ENCODE measurements at places on chromosomes 7 and 10.

DNA sequence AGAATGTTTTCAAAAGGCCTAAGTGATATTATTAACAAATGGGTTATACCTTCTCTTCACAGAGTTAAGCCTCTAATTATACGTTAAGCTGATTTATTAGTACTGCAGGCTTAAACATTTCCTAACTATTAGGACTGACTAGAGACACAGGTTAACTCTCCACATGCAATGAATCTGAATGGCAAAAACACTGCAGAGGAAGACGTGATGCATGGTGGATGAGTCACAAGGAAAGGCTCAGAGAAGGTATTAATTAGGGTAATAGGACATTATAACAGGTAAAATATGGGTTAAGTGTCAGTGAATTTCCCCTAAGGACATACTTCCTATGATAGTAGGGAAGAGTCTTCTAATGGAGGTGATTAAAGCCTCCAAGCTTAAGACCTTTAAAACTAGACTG lies 24.7 kb upstream of the SEM1 start:
- no peak for DNase-seq

- DNase-seq: no peak
Observed at GRCh38 chr10:8043569-8044306, 10.8 kb upstream of the GATA3 start.

DNA sequence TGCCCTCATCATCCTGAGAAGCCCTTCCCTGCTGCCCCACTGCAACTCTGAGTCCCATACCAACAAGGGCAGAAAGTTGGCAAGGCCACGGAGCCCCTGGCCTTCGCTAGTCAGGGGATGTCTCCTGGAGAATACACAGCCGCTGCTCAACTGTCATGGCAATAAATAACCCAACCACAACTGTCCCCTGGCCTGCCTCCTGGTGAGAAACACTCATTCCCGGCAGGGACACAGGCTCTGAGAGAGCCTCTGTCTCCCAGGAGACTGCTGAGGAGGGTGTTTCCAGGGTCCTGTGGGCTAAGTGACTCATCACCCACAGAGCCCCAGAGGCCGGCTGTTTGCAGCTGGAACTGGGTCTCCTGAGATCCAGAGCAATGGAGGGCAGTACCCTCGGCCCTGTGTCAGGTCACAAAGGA lies 354.1 kb downstream of the TNS3 start:
- DNase-seq: peak; percentile 33

GRCh38 chr7:153942036-153942435 lies 110.2 kb upstream of the DPP6 start:
- DNase-seq: no peak

DNA sequence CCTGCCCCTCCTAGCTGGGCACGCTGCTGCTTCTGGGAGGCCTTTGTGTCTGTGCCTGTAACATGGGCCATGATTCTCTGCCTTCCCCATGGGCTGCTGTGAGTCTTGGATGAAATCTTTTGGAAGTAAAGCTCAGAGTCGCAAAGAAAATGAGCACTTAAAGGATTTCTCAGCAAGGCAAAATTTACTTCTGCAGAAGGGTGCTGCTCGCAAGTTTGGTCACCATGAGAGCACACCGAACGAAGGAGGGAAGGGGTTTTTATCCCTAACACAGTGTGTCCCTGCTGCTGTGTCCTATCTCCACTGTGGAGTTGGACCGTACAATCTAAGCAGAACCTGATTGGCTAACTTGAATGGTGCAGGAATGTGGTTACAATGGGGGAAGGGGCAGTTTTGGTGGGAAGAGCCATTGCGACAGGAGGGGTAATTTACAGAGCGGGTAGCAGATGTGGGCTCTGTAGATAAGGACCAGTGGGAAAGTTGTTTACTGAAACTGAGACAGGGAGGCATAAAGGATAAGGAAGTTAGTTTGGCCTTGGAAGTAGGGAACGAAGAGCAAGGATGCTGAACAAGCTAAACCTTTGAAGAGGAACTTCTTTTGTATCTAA lies 57.5 kb downstream of the FANK1 start:
- no peak for DNase-seq

GRCh38 chr7:12303495-12303894 lies 92.4 kb downstream of the TMEM106B start:
- DNase-seq: no peak

DNA sequence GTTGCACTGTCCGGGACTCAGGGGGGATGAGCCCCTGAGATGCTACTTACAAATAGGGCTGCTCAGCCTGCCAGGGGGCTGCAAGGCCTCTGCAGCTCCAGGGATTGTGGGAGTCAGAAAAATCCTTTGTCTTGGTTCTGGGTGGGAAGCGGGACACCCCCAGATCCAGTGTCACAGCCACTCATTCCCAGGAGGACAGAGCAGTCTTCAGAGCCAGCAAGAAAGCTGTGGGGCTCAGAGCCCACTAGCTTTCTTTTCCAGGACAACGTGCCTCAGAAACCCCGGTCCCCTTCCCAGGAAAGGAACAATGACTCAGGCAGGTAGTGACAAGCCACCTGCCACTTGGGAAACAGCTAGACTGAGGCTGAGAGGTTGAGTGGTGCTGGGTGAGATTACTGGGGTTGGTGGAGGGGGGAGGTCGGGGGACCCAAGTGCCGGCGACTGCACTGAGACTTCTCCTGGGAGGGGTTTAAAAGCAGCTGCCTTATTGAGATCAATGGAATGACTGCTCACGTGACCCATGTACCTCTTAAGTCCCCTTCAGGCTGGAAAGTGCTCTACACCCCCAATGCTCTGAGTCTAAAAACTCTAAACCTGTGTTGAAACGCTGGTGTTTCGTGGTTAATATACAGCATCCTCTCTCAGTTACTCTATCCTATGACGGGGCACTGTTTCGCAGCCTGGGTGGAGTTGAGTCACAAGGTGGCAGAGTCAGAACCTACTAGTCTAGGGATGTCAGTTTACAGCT lies 123.6 kb downstream of the UBE2H start:
- no peak for DNase-seq

DNA sequence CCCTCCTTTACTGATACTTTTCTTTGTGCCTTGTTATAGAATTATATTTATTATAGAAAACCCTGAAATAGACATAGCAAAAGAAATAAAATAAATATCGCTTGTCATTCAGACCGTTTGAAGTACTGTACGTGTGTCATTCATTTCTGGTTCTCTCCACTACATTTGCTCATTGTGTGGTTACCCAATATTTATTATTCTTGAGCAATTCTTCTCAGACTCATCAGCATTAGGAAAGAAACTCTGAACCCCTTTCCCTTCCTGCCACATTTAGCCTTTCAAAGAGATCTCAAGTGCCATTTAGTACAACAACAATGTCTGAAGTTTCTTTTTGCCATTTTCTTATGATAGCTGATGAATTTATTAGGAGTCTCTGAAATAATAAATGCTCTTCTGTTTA lies 154.1 kb downstream of the KIAA1217 start:
- no peak for DNase-seq

GRCh38 chr7:36283181-36283580 lies 106.5 kb upstream of the ANLN start:
- DNase-seq: no peak

- DNase-seq: no peak
Observed at GRCh38 chr10:49083261-49083660, 32.1 kb downstream of the VSTM4 start.

DNA sequence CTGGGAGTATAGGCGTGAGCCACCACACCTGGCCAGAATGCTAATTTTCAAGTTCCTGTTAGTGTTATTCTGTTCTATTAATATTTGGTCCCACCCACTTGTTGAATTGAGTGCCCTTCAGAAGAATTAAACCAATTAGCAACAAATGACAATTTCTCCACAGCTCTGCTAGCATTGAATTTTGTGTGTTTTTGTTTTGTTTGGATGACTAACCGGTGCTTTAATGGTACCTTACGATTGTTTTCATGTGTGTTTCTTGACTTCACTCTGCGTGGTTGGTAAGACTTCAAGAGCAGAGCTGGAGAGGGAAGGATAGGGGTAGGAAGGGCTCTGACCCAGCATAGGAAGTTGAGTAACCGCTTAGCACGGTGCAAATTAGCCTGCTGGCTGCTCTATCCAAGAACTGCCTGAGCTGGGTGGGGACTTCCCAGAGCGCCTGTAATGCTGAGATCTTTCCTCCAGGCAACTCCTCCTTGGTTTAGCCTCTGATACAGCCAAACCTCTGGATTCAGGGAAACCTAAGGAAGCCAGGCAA lies 4.6 kb downstream of the ARPC1B start:
- DNase-seq: peak; percentile 89

DNA sequence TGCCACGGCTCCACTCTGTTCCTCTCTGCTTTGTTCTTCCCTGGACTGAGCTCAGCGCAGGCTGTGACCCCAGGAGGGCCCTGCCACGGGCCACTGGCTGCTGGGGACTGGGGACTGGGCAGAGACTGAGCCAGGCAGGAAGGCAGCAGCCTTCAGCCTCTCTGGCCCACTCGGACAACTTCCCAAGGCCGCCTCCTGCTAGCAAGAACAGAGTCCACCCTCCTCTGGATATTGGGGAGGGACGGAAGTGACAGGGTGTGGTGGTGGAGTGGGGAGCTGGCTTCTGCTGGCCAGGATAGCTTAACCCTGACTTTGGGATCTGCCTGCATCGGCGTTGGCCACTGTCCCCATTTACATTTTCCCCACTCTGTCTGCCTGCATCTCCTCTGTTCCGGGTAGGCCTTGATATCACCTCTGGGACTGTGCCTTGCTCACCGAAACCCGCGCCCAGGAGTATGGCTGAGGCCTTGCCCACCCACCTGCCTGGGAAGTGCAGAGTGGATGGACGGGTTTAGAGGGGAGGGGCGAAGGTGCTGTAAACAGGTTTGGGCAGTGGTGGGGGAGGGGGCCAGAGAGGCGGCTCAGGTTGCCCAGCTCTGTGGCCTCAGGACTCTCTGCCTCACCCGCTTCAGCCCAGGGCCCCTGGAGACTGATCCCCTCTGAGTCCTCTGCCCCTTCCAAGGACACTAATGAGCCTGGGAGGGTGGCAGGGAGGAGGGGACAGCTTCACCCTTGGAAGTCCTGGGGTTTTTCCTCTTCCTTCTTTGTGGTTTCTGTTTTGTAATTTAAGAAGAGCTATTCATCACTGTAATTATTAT lies 1.2 kb downstream of the CLDN4 start:
- DNase-seq: no peak

- no peak for DNase-seq
Observed at GRCh38 chr7:16697507-16698199, 51.7 kb downstream of the BZW2 start.

DNA sequence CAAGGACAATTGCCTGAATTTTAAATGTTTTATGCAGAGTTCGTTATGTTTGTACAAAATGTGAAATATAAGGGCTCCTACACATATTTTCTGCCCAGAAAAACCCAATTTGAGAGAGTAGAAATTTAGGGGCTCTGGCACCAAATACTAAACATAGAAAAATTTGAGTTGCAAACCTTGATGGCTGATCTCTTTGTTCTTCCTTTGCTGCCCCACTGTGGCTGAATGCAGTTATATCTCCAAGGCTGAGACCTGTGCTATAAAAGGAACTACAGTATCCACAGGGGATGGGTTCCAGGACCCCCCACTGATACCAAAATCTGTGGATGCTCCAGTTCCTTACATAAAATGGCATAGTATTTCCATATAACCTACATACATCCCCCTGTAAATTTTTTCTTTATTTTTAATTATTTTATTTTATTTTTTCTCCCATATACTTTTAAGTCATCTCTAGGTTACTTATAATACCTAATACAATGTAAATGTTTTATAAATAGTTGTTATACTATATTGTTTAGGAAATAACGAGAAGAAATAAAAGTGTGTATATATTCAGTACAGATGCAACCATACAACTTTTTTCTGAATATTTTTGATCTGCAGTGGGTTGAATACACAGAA lies 22.5 kb downstream of the CFAP43 start:
- DNase-seq: no peak

- no peak for DNase-seq
Observed at GRCh38 chr7:15681186-15681585, 5.3 kb downstream of the MEOX2 start.

DNA sequence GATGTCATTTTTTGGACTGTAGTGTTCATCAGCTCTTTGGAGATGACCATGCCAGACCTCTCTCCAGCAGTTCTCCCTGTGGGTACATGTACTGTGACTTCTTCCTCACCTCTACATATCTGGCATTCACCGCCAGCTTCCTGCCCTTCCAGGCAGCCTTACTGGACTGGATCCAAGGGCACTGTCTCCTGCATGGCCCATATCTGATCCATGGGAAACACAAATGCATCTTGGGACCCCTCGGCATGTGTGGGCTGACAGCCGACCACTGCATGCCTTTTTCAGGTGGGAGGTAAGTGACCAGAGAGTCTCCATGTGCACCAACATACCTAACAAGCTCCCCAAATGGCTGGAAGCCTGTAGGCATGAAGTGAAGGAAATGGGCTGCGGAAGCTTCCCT lies 3.9 kb upstream of the BLVRA start:
- no peak for DNase-seq

All from BJ (cell line).